GM12865 (cell line): ENCODE measurements at places on chromosomes 7 and 10.

- DNase-seq = no peak
Measured at GRCh38 chr7:70400829-70401380, 731.0 kb upstream of the GALNT17 start.

- DNase-seq = no peak
Measured at GRCh38 chr10:113240736-113241135, 290.7 kb downstream of the TCF7L2 start.

- peak; percentile 81 for DNase-seq
Measured at GRCh38 chr7:55641273-55641691, 69.0 kb upstream of the VOPP1 start.

GRCh38 chr10:6400821-6401465, 179.1 kb downstream of the PRKCQ start:
- no peak for DNase-seq

DNA sequence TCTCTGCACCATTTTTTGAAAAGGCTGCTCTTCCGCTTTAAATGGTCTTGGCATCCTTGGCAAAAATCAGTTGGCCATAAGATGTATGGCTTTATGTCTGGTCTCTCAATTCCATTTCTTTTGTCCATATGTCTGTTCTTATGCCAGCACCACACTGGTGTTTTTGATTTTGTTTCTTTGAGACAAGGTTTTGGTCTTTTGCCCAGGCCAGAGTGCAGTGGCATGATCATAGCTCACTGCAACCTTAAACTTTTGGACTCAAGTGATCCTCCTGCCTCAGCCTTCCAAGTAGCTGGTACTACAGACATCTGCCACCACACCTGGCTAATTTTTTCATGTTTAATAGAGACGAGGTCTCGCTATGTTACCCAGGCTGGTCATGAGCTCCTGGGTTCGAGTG, 48.5 kb downstream of the ANLN start:
- no peak for DNase-seq

DNA sequence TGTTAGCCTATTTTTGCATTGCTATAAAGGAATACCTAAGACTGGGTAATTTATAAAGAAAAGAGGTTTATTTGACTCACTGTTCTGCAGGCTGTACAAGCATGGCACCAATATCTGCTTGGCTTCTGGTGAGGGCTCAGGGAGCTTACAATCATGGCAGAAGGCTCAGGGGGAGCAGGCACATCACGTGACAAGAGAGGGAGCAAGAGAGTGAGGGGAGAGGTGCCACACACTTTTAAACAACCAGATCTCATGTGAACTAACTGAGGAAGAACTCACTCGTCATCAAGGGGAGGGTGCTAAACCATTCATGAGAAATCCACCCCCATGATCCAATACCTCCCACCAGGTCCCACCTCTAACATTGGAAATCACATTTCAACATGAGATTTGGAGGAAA, 73.9 kb upstream of the ADCY1 start:
- no peak for DNase-seq

DNA sequence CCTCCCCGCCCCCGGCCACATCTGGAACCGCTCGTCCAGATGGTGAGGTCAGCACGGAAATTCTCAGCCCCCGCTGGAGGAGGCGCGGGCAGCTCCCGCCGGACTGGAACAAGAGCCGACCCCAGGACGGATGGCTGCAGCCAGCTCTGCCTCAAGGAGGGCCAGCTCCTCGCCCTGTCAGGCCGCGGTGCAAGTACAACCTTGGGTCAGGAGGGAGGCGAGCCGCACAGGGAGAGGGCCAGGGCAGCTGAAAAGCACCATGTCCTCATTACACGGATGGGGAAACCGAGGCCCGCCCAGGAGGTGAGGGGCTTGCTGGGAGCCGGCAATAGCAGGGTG, 3.8 kb upstream of the GRIFIN start:
- no peak for DNase-seq

DNA sequence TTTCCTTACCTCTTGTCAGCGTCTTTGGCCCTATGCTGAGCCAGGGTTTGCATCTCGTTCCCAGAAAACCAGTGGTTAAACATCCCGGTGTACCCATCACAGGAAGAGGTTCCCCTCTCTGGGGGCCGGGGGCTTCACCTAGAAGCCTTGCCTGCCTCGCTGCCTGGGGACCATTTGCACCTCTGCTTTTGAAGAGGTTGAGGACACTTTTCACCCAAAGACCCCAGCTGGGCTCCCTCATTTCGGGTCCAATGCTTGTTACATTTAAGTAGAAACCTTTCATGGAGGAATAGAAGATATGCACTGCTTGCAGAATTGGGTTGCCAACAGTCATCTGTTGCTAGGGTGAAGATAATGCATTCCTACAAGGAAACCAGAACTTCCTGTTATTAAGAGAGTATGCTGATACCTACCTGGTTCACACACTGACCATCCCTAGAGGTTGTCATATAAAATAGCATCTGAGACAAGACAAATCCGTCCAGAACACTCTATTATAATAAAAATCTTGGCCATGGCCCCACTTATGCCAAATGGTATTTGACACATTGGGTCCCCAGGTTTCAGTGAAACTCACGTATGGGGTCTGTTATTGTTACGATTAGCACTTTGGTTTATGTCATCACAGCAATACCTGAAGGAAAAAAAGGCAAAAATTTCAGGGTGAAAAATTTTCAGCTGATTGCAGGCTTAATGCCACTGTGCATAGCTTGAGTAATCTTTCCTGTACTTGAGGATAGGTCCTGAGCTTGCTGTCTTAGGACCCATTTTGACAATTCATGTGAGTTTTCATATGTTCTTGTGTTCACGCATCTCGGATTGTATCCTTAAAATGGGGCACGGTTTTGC, 917 bp downstream of the ZNF365 start:
- peak; percentile 6 for DNase-seq

GRCh38 chr10:102644066-102644645, at the start of gene TRIM8:
TSS of gene TRIM8 (plus strand) at chr10:102644479. CDS start at chr10:102644618, 139 bp downstream.
- peak; percentile 76 for DNase-seq

- no peak for DNase-seq
Measured at GRCh38 chr7:42493436-42494198, 256.6 kb upstream of the GLI3 start.

- no peak for DNase-seq
Measured at GRCh38 chr10:85362401-85362800, 1004.2 kb downstream of the GRID1 start.

DNA sequence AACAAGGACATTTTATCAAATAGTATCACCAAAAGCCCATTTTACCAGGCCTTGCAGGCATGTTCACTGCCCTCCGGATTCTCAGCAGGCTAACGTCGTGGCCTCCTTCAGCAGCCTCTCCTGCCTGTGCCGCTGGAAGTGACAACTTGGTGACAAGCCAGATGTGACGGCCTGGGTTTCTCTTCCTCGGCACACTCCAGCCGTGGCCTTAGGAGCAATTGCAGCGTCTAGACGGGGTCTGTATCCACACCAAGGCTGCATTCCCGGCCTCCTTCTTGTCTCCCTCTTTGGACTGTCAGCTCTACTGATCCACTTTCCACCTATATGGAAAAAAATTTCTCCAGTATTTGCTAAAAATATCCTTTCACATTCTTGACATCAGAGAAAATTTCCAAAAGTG, 145.3 kb upstream of the MGMT start:
- DNase-seq = no peak

DNA sequence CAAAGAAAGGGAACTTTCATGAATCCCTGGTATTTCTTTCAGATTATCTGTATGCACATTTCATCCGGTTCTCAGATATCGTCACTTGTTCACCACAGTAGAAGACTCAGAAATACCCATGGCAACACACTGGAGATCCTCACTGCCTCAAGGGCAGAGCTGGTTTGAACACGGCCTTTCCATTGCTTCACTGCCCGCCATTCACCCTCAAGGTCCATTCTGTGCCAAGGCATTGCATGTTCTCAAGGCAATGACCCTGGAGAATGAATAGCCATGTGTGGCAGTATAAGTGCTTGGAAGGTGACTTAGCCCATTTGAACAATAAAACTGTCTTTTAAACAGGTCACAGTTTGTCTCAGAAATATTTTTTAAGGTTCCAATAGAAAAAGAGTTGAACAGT, 606.5 kb downstream of the IPMK start:
- DNase-seq = no peak

DNA sequence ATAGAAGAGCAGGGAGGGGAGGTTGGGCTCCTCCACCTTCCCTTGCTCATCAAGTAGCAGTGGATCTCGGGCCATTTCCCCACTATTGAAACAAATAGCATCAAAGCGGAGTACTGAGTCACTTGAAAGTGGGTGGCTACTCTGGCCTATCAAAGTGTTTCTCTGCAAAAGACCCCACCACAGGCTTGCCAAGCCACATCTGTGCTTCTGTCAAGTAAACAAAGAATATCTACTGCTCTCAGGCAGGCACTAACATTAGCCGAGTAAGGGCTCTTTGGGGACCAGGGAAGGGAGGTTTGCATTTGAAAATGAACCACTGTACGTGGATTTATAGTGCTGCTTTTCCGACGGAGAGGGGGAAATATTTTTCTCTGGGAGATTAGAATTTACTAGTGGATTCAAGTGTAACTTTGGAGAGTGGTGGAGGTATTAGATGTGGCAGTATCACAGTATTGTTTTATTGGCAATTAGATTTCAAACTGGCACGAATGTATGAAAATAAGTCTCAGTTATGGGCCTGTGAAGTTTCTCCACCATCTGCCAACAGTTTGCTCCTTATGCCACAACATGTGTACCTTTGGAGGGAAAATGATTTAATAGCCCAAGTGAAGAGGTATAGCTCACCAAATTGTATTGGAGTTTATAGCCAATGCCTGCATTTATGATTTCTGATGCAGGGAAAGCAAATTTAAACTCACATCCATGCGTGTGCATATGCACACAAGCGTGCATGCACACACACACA, 97.5 kb downstream of the RPS24 start:
- no peak for DNase-seq

DNA sequence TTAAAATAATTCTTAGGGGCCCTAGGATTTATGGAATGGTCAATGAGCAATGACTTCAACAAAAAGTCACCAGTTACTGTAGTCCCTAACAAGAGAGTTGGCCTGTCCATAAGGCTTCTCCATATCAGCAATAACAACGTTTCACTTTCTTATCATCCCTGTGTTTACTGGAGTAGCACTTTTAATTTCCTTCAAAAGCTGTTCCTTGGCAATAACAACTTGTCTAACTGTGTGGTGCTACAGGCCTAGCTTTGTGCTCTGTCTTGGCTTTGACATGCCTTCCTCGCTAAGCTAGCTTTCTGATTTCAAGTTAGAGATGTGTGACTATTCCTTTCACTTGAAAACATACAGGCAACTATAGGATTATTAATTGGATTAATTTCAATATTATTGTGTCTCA, 81.1 kb downstream of the JMJD1C start:
- DNase-seq = no peak

GRCh38 chr7:128443831-128444600, 11.7 kb upstream of the HILPDA start:
- DNase-seq = no peak

- no peak for DNase-seq
Measured at GRCh38 chr7:103866919-103867318, 122.5 kb downstream of the RELN start.

DNA sequence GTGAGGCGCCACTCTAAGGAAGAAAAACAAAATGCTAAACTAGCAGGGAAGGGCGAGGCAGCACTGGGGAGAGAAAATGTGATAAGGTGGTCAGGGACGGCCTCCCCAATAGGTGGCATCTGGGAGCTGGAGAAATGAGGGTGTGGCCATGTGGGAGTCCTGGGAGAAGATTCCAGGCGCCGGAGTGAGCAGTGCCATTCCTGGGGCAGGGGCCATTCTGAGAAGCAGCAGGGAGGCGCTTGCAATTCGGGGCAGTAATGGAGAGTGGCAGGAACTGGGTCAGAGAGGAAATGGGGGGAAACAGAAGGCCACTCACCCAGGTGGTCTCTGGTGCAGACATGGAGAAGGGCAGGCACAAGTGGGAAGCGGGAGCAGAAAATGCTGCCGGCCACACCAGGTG, 61.8 kb upstream of the LRRC18 start:
- no peak for DNase-seq

GRCh38 chr10:116080553-116080952, 192.5 kb downstream of the GFRA1 start:
- DNase-seq = no peak

DNA sequence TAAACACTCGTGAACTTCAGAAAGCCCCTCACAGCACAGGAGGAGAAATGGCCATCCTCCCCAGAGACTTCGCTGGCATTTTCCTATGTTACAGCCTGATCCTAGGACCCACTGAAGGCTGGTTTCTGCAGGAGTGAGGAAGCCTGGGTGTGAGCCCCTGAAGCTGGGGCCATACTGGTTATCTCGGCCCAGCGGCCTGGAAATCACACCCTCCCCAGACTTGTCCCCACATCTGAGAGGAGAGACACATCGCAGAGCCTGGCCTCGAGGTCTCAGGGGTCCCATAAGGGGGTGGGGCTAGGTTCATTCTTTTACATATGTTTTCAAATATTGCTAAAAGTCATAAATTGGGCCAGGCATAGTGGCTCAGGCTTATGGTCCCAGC, 17.5 kb upstream of the RET start:
- DNase-seq = no peak

GRCh38 chr10:44934416-44935200, 23.5 kb downstream of the TMEM72 start:
- DNase-seq = no peak

GRCh38 chr10:113199459-113199858, 249.4 kb downstream of the TCF7L2 start:
- DNase-seq = no peak

GRCh38 chr10:68010426-68010940, 64.6 kb downstream of the HERC4 start:
- no peak for DNase-seq

GRCh38 chr7:79653136-79653631, 199.7 kb upstream of the MAGI2 start:
- no peak for DNase-seq

DNA sequence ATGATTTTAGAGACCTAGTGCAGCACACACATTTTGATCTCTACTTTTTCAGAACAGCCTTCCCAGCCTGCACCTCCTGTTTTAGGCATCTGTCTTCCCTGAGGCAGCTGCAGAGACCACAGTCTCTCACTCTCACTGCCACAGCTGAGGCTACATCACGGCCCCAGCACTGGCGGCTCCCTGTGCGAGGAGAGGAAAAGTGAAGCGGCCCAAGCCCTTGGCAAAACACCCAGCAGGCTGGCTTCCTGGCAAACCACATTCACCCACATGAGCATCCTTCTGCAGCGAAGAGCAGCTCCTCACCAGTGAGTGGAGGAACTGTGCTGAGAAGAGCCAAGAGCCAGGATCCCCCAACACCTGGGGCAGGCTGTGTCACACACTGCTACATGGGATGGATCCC, 14.0 kb downstream of the HUS1 start:
- DNase-seq = no peak

DNA sequence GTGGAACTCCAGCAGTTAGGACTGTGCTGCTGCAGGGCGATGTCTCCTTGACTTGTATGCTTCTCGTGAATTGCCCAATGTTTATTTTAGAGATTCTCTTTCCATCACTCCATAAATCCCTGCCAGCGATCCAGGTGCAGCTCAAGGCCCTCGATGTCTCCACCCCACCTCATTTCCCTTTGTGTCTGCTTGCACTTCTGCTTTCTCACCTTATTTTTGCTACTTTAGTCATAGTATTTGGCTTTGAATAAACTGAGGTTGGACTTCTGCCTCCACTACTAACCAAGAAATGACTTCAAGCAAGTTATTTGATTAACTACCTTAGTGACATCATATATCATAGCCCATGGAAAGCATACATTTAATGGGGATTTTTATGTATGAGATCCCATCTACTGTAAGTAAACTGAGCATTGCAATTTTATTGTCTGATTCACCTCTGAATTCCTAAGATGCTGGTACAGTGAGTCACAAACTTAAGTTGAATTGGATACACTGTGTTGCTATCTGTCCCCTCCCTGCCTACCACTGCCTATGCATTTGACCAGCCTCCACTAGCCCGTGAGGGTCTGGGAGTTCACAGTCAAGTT, 255.8 kb downstream of the ABCA13 start:
- DNase-seq = no peak
